ENCODE measurements at places on chromosomes 1 and 21.

DNA sequence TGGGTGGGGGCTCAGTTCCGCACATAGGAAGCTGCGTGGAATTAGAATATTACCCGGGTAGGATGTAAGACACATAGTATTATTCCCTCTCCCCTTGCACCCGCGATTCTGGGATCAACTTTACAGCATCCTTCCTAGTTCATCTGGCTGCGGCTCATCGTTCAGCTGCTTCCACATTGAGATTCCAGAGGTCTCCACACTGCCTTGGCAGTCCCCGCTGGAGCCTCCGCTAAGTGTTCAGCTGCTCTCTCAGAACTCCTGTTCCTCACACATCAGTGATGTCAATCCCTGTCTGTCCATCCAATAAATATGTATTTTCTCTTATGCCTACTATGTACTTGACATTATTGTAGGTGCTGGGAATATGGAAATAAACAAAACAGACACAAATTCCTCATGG is 135.6 kb upstream of the SYT6 start:
- no peak for DNase-seq

DNA sequence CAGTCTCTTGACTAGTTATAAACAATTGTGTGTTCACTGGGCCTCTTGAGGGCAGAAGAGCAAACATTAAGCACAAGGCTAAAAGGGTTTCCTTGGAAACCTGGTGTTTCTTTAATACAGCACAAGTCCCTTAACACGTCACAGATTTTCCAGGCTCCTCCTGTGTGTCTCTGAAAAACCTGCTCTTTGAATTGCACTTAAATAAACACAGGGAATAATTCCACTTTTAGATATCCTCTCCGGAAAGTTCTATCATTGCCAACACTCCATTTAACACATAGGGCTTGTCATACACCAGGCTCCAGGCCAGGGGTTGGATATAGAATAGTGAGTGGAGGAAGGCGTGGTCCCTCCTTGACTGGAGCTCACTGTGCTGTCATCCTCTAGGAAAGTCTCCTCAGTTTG is 442.6 kb downstream of the DSCAM start:
- no peak for DNase-seq

- no peak for DNase-seq
Observed at GRCh38 chr1:211903490-211904245, 73.1 kb upstream of the LPGAT1 start.

DNA sequence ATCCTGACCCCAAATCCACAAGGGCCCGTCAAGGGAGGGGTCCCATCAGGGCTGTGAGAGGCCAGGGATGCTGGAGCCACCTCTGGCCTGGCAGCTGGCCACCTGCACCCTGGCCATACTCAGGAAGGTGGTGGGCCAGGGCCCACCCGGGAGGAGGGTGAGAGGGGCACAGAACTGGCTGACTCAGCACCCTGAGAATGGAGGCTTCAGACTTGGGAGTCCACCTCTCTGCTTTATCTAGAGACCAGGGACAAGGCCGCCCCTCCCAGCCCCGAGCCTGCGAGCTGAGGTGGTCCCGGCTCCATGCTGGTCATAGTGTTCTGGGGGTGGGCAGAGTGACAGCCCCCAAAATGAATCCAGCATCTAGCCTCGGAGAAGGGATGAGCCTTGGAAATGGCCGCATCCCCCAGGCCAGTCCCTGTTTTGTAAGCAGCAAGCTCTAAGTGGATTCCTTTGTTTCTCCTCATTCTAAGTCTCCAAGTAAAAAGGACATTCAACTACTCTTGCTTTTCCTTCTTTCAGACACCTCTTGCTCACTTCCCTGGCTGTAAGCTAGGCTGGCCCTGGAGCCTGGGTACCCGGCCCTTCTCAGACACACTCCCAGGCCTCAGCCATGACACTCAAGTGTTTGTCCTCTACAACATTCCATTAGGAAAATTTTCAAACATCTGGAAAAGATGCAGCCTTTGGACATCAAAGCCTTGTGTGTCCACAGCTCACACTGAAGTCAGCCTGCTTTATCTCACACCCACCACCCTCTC is 12.3 kb downstream of the WNT3A start:
- no peak for DNase-seq

GRCh38 chr1:155967341-155968050 is 10.9 kb downstream of the ARHGEF2 start:
- DNase-seq, result no peak

DNA sequence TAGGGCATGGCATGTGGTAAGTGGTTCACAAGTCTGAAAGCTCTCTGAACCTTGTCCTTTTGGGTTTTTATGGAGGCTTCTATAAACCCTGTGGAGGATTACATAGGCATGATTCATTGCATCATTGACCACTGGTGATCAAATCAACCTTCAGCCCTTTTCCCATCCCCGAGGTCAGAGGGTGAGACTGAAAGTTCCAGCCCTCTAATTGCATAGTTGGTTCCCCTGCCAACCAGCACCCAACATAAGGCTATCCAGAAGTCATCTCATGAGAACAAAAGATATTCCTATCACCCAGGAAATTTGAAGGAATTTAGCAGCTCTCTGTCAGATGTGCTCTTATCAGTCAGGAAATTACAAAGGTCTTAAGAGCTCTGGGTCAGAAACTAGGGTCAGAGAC is 89.5 kb upstream of the ARTN start:
- DNase-seq, result no peak

DNA sequence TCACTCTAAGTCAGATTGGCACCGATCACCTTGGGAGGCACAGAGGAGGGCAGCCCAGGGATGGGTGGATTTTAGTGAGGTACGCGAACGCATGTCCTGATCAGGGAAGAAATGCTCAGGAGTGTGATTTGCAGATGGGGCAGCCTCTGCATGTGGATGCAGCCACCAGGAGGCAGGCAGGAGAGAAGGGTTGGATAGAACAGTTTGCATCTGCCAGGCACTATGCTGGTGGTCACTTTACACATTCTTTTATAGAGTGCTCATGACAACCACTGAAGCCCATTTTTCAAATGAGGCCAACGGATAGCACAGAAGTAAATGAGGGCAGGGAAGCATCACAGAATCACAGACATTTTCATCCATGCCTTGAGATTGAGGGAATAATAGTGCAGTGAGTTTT is 5.7 kb downstream of the LAMB3 start:
- DNase-seq, result no peak

- DNase-seq, result peak; percentile 23
Observed at GRCh38 chr1:117093091-117093534, 28.4 kb downstream of the TRIM45 start.

Measured in neuronal stem cell (in vitro differentiated cells).